Kidney (tissue), 22 donors: ENCODE measurements at places on chromosomes 11 and 22. TPM values are rescaled to one million over a fixed set of nuclear protein-coding genes. Genes with fewer than 3 reads are reported as not detected.

ATP5MG gene
- 173 TPM for total RNA-seq

CARD18 gene
- total RNA-seq: not detected

PRRG4 gene
- 18.4 TPM for total RNA-seq

MPZL2 gene
- 111 TPM for total RNA-seq

POU2F3 gene
- 0.85 TPM for total RNA-seq

NPTXR gene
- total RNA-seq: 12.5 TPM

BTG4 gene
- not detected for total RNA-seq

DNA sequence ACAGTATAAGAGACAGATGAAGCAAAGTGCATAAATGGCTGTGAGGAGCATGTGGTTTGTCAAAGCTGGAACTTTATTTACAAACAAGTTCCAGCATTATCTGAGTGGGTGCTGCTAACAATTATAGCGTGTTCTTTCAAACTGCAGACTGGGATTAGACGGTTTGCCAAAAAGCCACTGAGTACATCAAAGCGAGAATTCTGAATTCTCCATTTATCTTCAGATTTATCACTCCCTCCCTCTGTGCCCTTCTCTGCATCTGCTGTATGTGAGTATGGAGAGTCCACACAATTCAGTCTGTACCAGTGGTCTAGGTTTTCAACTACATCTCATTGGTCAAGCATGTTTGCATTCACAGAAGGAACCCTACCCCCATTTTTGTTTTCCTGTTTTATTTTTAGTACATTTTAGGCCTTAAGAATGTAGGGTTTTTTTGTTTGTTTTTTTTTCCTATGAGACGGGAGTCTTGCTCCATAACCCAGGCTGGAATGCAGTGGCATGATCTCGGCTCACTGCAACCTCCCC is 18.1 kb upstream of the INCENP start:
- DNase-seq: no peak

- peak; percentile 61 for DNase-seq
These were observed 174.0 kb downstream of the TBC1D22A start for GRCh38 chr22:46936378-46936903.

DNA sequence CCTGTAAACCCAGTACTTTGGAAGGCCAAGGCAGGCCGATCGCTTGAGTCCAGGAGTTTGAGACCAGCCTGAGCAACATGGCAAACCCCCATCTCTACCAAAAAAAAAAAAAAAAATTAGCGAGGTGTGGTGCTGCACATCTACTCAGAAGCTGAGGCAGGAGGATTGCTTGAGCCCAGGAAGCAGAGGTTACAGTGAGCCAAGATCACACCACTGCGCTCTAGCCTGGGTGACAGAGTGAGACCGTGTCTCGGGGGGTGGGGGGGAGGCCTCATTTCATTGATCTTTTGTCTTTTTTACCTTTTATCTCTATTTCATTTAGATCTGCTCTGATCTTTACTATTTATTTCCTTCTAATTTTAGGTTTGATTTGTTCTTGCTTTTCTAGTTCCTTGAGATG is 51.8 kb downstream of the KCNQ1OT1 start:
- no peak for DNase-seq

- DNase-seq: no peak
These were observed 40.9 kb downstream of the CSRP3 start for GRCh38 chr11:19160847-19161246.

DNA sequence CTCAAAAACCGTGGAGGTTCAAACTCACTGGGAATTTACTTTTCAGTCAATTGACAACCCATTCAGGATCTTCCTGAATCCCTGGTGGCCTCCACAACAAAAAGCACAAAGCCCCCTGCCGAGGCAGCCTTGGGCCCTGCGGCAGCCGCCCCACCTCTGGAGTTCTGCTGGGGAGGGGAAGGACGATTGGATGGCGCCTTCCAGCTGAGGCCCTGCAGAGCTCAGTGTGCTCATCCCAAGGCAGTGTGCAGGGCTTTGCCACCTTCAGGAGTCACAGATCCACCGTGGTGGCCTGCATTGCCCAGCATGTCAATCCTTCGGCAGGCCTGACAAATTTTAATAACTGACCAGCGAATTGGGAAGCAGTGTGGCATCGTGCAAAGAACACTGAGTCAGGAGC is 7.4 kb downstream of the ZFTA start:
- no peak for DNase-seq

DNA sequence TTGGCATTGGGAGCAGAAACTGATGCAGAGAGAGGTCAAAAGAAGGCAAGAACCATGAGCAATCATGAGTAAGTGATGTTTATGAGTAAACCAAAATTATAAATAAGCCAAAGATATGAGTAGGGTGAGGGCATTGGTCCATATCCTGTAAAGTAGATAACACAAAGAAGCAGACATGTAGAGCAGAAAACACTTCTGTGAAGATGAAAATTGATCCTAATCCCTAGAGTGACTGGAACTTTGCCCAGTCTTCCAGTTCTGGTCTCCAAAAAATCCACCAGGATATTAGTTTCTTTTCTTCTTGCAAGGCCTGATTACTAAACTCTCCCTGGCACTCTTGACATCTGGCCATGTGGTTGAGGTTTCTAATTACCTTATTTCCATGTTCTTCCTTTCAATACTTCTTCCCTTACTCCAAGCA is 13.7 kb upstream of the DRD2 start:
- DNase-seq: no peak

- no peak for DNase-seq
These were observed 363.7 kb downstream of the NXPE2 start for GRCh38 chr11:115042002-115042401.

DNA sequence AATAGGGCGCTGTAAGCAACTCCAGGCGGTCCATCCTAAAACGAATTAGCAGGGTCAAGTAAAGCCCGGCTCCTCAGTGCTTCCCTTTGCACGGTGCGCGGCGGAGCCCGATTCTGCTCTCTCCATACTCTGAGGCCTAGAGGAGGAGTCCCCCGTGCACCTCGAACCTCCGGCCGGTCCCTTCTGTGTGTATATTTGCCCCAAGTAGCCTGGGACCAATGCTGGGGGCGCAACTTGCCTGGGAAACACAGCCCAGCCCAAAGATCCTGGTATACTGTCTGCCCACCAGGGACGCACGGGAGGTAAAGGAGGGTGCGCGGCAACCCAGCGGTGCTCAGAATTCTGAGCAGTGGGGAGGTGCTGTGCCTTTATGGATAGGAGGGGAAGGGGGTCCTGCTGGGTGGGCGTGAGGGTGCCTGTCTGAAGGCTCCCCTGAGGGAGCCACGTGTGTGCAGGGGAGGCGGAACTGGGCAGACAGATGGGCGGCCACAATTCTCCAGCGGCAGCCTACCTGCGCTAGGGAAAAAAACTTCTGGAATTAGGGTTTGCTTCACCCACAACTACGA is 4.8 kb upstream of the TBX1 start:
- DNase-seq: no peak
